ENCODE measurements at places on chromosomes 12 and 14.

GRCh38 chr12:53467082-53467481, 15.2 kb downstream of the PCBP2 start:
- DNase-seq = no peak

GRCh38 chr12:6928703-6929407, 1.1 kb downstream of the ATN1 start:
- DNase-seq = no peak

DNA sequence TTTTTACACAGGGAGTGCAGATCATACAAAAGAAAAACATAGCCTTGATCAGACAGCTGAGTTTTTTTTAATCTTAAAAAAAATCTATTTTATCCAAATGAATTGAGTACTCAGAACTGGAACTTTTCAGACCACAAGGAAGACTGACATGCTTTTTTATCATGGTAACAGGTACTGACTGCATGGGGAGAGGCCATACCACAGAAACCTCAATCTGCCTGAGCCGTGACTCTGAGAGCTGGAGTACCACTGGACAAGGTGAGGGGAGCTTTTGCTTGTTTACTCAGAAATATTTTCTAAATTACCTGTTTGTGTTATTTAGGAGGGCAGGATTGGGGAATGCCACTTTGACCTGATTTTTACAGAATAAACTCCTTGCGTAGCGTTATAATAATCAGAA, 143.9 kb downstream of the ALX1 start:
- no peak for DNase-seq

DNA sequence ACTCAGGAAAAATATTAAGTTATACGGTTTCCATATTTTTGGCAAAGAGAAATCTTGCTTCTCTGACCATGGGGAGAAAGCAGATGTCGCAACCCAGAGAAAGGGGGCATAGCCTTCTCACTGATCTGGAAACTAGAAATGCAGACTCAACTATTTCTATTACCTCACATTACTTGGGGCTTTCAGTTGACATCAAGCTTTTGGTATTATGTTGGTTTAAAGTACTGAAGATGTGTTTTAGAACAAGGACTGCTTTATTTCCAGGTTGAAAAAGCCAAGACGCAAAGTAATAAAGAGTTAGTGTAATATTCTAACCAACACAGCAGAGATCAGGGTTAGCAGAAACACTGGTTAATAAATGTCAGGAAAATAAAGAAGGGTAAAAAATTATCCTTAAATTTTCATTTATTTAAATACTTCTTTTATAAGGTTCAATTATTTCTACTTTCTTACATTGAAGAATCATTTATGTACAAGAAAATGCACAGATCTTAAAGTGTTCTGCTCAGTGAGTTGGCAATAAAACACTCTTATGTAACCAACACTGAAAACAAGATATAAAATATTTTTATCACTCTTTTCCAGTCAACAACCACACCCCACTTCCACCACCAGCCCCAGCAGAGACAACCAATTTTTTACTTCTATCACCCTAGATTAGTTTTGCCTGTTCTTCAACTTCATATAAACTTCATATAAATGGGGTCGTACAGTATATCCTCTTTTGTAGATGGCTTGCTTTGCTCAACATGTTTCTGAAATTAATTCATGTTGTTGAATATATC, 26.0 kb downstream of the DCP1B start:
- DNase-seq = no peak

DNA sequence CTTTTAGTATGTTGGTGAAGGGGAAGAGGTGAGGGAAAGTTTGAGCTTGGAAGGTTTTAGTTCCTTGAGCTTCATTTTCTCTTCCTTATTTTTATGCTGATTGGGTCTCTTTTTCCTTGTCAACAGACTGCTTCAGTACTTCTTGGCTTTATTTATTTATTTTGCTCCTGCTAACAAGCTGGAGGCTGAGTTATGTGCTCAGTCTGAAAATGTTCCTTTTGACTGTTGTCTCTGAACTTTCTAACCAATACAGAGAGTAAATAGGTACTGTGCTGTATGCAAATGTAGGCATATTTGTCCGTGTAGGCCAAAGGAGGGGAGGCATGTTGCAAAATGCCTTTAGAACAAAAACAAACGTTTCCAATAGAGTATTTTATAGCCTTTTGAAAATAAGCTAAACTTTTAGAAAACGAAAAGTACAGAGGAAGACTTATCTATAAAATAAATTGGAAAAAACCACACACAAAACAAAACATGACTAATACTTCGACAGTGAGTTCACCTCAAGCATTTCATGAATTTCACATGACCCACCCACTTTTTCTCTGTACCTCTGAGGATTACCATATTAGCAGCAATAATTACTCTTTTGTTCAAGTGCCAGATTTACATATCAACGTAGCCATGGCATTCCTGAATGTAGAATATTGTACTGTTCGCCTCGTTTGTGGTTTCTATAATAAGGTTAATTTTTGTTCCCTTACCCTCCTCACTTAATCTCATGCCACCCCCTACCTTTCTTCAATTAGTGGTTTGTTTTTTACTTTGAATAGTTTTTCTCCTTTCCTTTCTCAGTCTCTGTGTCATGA, 4.7 kb upstream of the CREBL2 start:
- DNase-seq = no peak

- no peak for DNase-seq
Observed at GRCh38 chr12:118544569-118544968, 168.2 kb downstream of the SUDS3 start.

- no peak for DNase-seq
Observed at GRCh38 chr14:92389598-92390158, 66.7 kb downstream of the SLC24A4 start.

DNA sequence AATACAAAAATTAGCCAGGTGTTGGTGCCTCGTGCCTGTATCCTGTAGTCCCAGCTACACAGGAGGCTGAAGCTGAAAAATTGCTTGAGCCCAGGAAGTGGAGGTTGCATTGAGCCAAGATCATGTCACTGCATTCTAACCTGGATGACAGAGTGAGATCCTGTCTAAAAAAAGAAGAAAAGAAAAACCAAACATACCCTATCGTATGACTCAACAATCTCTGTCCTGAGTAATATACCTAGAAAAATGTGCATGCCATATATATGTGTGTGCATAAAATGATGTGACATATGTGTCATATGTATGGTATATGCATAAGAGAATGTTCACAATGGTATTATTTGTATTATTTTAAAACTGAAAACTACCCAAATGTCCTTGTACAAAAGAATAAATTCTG, 261.5 kb upstream of the CLEC14A start:
- DNase-seq = no peak

All from left forelimb (tissue), 1 donor.